Activated T-helper 17 cell treated with anti-CD3 and anti-CD28 coated beads, Interleukin-2, amount 50 U/mL, for 72 hours (primary cell): ENCODE measurements at places on chromosomes 2 and 18. TPM values are rescaled to one million over a fixed set of nuclear protein-coding genes. Genes with fewer than 3 reads are reported as not detected.
A peak's percentile ranks its signal among the peaks of the same experiment; 100 is the strongest.

- ATAC-seq: no peak
Measured at GRCh38 chr2:9001229-9001628, 2.3 kb downstream of the MBOAT2 start.

DNA sequence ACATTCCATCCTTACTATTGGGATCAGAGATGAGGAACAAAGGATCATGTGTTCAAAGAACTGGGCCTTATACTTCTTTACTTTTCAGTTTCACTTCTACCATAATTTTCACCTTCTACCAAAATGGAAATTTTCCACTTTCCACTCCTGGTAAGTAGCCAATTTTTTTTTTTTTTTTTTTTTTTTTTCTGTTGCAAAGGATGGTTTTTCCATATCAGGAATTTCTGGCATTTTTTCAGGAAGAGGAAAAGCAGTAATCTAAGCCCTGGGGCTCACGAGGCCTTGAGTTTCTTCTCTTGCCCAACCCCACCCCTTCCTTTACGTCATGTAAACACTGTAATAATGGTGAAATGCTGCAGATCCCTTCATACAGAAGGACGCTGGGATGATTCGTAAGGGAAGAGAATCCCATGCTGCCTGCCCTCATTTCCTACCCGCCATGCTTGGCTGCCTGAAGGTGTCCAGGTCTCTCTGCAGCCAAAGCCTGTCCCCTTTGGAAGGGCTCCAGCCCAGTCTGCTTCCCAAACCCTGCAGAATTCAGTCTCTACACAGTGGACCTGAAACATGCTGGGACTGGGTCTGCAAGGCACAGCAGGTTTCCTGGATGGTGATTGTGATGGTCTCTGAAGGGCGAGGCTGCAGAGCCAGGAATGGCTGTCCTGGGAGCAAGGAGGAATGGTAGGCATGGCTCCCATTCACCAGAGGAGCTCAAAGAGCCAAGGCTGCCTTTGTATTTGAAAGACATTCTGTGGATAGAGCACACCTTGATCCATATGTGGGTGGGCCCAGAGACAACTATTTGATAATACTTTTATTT is 57.0 kb downstream of the EFR3B start:
- no peak for ATAC-seq

- peak; percentile 2 for ATAC-seq
Measured at GRCh38 chr2:197500503-197501131, 438 bp downstream of the HSPE1 start.

DNA sequence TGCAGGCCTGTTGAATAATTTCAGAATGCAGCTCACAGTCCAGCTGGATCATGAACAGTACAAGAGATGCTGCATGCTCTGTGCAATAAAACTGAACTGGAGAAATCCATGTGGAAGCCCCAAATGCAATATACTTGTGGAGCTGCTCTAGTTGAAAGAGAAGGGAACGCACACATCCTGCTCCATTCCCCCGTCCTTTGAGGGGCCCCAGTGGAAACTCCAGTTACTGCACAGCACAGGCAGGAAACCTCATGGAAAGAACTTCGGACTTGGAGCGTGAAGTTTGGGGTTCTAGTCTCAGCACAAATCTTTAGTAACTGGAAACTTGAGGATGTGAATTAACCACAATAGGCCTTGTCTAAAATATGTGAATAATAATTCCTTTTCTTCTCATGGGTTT is 73.2 kb downstream of the PLA2R1 start:
- ATAC-seq: no peak

GRCh38 chr18:55510809-55511208 is 77.2 kb downstream of the TCF4 start:
- no peak for ATAC-seq

GRCh38 chr18:46565256-46565655 is 91.8 kb downstream of the LOXHD1 start:
- ATAC-seq: no peak

DNA sequence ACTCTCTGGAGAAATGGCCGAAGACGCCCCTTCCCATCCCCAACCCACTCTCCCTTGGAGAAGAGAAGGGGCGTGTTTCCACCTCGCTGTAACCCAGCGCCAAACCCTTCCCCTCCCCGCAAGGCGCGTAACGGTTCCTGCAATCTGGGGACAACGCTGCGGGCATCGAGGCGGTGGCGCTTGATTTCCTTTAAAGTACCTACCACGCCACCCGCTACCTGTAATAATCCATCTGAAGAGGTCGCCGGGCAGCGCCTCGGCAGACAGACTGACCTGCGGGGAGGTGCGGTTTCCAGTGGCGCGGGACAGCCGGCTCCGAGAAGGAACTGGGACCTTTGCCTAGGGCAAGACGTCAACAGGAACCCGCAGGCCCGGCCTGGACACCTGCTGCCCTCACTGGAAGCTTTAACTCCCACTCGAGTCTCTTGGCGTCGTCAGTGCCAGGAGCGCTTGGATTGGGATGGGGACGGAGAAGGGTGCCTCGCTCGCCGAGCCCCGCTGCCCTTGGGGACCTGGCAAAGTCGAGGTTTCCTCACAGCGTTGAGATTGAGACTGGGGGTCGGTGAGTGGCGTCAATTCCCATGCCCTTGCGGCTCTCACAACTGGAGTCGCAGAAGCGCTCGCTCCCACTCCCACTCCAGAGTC is at the start of gene CYP1B1:
Gene CYP1B1, minus strand, starts transcription at position 645 of the 645 bp plus-strand sequence. CDS start 763 bp downstream, outside the sequence.
- ATAC-seq: no peak

- no peak for ATAC-seq
Measured at GRCh38 chr2:231181860-231182512, 16.4 kb upstream of the ARMC9 start.

Gene SLC4A5
- 4.4 TPM for total RNA-seq

- no peak for ATAC-seq
Measured at GRCh38 chr2:230891064-230891463, 26.3 kb downstream of the ITM2C start.

- peak; percentile 40 for ATAC-seq
Measured at GRCh38 chr2:201127570-201127969, 11.6 kb downstream of the CFLAR start.
